IMR-90 (cell line): ENCODE measurements at places on chromosomes 5 and 9.

DNA sequence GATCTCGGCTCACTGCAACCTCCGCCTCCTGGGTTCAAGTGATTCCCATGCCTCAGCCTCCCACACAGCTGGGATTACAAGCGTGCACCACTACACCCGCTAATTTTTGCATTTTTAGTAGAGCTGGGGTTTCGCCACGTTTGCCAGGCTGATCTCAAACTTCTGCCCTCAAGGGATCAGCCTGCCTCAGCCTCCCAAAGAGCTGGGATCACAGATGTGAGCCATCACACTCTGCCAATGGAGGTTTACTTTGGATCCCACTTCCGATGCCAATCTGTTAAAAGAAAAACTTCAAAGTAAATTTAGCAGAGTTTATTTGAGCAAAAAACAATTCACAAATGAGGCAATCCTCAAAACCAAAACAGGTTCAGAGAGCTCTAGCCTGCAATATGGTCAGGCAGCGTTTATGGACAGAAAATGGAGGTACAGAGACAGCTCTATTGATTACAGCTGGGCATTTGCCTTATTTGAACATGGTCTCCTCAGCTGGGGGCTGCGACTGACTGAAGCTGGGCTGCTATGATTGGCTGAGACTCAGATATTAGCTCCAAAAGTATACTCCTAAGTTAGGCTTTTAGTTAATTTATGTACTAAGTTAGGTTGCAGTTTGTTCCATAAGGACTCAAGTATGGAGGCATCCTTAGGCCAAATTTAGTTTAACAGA is 18.6 kb upstream of the UBTD2 start:
- no peak for DNase-seq

GRCh38 chr5:172692981-172693380 is 51.9 kb downstream of the NEURL1B start:
- DNase-seq = peak; percentile 35

GRCh38 chr9:137383784-137384756 is 38.9 kb downstream of the EXD3 start:
- peak; percentile 83 for DNase-seq

DNA sequence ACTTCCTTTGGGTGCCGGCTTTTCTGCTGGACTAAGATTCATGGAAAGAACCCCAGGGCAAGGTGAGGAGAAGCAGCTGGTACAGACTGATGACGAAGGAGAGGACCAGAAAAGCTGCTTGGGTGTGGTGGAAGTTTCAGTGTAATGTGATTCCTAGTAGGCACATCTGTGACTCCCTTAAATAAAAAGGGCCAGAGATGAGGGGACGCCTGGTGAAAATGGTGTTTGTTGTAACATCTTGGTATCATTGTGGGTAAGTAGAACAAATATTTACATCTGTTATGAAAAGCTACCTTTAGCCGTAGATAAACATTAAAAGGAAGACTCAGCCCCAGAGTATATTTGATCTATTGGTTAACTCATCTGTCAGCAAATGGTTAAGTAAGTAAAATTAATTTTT is 33.8 kb downstream of the OTULINL start:
- DNase-seq = no peak

- peak; percentile 46 for DNase-seq
Measured at GRCh38 chr5:75656311-75657003, 45.2 kb downstream of the ANKDD1B start.

GRCh38 chr5:75395277-75395676 is 58.3 kb downstream of the HMGCR start:
- DNase-seq = no peak

DNA sequence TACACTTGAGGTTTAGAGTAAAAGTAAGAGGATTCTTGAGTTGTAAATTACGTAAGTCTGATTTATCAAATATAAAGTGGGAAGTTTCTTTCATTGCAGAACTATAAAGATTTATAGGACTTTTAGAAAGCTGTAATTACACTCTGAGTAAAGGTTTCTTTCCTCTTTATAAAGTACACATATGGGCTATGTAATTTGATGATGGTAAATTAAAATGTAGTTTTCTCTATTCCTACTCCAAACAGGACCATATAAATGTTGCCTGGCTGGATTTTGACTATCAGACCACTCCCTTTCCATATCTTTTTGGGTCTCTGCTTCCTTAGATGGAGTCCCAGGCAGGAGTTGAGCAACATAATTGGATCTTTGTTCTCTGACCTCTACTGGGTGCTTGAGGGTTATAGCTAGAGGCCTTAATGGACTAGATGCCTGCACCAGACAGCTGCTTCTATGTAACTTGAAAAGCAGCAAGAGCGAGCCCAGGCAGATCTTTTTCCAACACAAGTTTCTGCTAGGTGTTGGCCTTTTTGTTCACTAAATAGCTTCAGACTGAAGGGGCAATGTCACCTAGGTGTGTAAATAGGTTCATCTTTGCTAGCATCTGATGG is 11.4 kb upstream of the TEX48 start:
- no peak for DNase-seq

DNA sequence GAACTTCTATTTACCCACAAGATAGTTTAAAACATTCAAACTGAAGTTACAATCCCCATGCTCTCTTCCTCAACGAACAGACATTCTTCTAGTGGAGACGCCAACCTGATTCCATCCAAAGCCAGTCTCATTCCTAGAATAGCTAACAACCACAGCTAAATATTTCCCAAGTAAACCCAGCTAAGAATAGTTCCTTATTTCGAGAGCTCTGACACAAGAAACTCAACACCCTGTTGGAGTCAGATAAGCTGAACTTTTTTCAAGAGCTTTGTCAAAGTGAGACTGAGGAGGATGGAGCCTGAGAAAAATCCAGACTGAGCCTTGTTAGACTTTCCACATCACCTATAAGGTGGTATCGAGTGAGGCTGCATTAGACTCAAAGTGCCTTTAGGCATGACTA is 56.7 kb upstream of the RPS23 start:
- peak; percentile 95 for DNase-seq

DNA sequence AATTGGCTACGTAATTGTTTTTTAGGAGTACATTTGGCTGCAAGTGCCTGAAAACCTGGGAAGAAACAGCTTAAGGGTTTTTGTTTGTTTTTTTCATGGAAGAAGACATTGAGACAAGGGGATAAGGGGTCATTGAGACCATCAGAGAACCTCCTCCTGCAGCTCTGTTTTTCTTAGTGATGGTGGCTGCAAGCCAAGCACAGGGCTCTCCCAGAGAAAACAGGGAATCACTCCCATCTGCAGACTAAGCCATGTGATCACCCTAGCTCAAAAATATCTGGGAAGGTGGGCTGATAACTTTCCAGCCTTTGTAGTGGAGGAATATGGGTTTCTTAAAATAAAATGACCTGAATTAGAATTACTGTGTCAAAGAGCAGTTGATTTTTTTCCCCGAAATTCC is 25.1 kb downstream of the PALM2AKAP2 start:
- DNase-seq = no peak

DNA sequence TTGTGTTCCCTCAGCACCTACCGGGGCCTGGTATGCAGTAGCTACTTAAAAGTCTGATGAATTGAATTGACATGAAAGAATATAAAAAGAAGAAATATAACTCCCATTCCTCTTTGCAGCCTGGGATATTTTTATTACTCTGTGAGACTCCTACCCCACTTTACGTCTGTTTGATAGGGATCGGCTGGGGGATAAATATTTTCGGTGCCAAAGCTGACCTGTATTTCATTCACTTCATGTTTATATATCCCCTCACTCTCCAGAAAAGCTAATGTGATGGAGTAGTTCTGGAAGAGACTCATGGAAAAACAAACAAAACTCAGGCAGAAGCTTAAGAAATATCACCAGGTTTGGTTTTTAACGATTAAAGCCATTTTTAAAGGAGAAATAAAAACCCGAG is 108.2 kb upstream of the TBC1D2 start:
- DNase-seq = no peak

GRCh38 chr5:115494570-115495289 is 49.8 kb downstream of the FEM1C start:
- DNase-seq = no peak

DNA sequence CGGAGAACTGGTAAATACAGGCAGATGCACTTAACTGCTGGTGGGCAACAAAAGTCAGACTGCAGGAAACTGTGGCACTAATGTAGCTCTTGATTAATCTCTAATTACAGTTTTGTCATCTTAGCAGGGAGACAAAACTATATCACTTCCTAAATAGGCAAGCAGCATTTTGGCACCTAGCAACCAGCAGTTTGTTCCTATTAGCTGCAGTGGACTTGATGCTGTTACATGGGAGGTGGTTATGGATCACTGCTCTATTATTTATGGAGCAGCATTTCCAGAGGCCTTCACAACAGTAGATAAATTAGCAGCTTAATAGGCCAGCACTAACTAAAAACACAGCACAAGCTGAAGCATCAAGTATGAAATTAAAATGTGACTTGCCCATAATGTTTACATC is 518.3 kb upstream of the ITGA1 start:
- no peak for DNase-seq

DNA sequence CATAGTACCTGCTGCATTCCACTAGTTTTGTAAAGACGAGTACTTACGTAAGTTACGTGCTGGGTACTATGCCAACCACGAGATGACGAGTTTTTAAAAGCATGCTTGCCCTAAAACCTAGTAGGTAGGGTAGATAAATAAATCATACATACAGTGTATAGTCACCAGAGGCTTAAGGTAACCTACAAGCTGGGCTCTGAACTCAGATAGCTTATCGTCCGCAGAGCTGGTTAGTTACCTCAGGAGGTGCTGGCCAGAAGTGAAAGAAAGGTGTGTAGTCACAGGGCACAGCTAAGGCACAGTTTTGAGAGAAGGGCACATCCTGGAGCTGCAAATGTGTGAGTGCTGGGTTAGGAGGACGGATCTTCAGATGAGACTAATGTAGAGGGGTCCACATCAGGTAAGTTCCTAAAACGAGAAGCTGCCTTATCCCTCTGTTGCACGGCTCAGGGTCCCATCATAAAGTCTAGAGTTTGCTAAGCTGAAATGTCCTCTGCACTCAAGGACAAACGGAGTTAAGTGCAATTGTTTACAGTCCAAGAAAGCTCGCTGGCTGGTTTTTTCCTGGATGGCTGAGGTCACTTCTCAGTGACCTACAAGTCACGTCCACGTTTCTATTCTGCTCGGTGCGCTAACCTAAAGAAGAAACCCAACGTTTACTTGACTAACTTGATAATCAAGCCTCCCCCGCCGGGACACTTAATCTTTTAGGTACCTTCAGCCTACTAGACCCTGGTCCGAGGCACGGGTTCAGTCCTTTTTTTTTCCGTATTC is 1.1 kb upstream of the SNX24 start:
- DNase-seq = no peak

- DNase-seq = peak; percentile 62
Measured at GRCh38 chr5:119400245-119400644, 44.4 kb downstream of the TNFAIP8 start.

DNA sequence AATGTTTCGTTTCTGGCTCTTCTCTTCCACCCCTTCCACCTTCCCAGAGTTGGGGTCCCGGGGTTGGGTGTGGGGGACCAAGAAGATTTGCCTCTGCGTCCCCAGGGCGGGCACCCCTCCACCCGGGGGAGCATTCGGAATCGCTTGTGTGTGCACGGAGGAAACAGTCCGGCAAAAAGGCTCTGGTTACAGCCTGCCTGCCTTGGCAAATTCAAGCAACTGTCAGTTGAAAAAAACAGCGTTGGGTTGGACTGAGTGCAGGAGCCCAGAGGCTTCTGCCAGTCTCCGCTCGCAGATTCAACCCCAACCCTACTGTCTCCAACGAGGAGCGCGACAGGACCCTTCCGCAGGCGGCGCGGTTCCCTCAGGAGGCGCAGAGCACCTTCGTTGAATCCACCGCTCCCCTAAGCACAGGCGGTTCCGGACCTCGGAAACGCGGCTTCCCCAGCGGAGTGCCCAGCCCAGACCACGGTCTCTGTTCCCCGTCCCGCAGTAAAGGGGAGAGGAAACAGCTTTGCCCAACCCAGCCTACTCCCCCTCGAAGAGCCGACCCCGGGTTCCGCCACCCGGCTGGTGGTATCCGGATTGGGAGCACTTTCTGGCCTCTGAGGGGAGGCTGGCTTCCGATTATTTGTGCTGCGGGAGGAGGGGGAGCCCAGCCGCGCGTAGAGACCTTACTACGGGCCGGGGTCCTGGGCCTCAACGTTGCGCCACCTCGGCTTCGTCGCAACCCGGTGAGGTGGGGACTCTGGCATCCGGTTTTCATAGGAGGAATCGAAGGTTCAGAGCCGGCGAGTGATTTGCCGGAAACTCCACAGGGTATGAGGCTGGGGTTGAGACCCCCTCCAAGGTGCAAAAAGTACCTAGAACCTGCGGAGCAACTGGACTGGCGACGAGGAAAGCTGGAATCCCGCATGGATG is 9.6 kb downstream of the LHX6 start:
- DNase-seq = peak; percentile 26

DNA sequence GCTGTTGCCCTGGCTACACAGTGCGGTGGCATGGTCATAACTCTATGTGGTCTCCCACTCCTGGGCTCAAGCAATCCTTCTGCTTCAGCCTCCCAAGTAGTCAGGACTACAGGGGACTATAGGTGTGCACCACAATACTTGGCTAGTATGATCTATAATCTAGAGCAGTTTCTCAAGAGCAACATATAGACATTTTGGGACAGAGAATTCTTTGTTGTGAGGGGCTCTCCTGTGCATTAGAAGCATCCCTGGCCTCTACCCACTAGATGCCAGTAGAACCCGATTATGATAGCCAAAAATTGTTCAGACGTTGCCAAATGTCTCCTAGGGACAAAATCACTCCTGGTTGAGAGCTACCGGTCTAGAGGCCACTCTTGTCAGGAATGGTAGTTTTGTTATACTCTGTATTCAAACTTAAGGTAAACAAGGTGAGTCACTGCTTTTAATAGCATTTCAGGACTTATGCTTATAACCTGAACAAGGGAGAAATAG is 7.2 kb downstream of the ANKHD1 start:
- no peak for DNase-seq

- DNase-seq = no peak
Measured at GRCh38 chr5:102537011-102537410, 38.2 kb upstream of the SLCO6A1 start.

DNA sequence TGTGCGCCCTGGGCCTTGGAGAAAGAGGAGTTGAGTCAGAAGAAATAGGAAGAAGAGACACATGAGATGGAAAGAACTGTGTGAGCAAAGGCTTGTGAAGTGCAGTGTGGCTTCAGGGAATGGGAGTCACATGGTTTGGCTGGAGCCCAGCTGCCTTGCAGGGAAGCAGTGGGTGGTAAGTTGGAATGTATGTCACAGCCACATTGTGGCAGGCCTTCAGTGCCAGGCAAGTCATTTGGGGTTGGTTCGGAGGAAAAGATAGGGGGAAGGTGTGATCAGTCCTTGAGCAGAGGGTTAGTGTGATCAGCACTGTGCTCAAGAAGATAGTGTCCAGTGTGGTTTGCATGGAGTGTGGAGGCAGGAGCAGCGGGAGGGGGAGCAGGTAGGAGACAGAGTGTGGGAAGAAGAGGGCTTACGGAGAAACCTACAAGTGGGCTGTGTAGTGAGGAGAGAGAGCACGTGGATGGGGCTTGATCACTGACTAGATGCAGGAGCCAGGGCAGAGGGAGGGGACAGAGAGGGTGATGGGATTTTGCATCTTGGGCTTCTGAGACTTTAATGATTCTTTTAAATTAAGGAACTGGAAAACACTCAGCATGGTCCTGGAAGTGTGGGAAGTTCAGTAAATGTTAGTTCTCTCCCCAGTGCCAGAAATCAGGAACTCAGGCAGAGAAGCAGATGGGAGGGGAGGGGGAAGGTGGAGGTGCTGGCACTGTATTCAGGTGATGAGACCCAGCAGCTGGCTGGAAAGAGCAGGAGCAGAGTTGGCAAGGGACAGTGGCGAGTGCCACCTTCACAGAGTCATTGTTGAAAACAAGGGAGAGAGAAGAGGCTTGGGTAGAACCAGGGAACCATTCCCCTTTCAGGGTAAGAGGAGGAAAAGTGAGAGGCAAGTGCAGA is 46.6 kb downstream of the ARHGAP26 start:
- DNase-seq = peak; percentile 57

- no peak for DNase-seq
Measured at GRCh38 chr5:56460195-56460546, 227.0 kb upstream of the ANKRD55 start.
